ENCODE measurements at places on chromosomes 3 and 15.
A peak's percentile ranks its signal among the peaks of the same experiment; 100 is the strongest.

- DNase-seq = no peak
Observed at GRCh38 chr15:74006774-74007639, 12.5 kb downstream of the PML start.

DNA sequence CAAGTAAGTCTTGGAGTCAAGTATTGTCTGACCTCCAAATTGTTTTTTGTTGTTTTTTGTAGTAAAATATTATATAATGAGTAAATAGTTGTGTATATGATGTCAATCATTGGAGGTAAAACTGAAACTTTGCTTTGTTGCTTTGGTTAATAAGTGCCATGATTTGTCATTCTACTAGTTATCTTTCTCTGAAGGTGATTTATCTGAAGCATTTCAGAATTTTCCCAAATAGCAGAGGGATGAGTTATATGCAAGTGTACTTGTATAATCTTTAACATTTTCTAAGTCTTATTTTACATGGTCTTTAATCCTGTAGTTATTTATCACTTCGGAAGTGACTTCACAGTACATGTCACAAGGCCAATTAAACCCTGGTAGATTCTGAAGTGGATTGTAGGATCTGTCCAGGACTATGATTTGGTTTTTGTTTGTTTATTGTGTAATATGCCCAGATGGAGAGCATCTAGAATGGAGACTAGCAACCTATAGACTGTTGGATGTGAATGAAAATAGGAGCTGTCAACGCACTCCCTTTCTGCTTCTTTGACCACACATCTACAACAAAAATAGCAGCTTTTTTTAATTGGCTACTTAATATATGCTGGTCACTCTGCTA, 93.1 kb upstream of the SAMMSON start:
- no peak for DNase-seq

GRCh38 chr15:98952381-98952803, 55.2 kb downstream of the PGPEP1L start:
- DNase-seq = no peak

- peak; percentile 81 for DNase-seq
Observed at GRCh38 chr3:138068579-138069174, 46.7 kb downstream of the DZIP1L start.

DNA sequence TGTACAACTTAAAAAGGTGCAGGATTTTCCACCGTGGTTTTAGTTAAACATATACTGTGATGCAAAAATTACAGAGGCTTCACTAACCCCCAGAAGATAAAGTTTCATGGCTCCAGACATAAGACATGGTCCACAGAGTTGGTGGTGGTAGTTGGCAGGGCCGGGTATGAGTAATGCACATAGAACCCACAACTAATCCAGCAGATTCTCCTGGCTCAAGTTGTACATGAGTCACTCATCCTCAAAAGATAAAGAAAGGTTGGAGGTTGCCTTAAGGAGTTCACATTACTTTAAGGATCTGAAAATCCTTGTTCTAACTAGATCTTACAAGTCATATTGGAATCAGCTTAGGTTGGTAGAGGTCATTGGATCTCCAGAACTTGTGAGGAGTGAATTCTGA, 98.3 kb upstream of the ZBTB20 start:
- peak; percentile 21 for DNase-seq

DNA sequence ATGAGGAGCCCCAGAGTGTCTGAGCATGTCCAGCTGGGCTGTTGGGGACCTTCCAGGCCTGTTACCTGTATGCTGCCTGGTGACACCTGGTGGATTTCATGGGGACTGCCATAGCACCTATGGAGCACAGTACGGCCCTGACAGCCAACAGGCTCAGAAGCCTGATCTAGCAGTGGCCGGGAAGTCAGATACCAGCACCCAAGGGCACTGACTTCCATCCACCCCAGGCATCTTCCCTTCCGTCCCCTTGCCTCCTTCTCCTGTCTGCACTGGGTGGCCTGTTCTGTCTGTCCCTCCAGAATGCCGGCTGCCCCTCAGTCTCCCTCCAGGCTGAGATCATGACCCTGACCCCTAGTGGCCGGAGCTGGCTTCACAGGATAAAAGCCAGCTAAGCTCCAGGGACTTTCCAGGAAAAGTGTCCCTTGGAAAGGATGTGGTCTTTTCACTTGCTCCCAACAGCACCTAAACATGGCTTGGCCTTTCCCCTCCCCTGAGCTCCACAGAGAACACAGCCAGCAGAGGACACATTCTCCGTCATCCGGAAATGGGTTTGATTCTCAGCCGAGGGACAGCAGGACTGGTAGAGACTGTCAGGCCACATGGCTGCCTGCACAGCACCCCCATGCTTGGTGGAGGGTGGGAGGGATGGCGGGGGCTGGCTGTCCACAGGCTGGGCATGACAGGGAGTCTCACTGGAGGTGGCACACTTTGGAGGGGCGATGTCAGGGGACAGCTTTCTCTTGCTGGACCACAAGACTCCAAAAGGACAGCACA, 9.5 kb downstream of the RPS17 start:
- DNase-seq = peak; percentile 58

DNA sequence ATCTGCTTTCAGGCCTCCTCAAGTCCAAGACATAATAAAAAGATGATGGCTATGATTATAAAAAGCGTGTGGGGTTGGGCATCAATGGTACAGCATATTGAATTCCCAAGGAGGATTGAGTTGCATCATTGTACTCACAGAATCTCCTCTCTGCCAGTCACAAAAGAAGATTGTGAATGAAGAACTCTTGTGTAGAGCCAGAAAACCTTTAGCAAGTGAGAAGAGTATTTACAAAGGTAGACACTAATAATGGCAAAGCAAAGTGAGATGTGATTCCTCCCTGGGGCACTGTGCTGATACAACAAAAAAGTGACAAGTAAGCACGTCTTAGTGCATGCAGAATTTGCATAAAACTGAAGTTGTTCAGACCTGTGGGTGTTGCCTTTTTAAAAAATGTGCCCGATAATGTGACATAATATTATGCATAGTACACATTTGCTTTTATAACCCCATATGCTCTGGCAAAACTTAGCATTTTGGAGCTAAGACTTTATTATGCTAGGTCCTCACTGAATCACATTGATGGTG, 291.2 kb upstream of the TBC1D5 start:
- DNase-seq = no peak

GRCh38 chr3:179079537-179079936, 7.9 kb upstream of the ZMAT3 start:
- no peak for DNase-seq

DNA sequence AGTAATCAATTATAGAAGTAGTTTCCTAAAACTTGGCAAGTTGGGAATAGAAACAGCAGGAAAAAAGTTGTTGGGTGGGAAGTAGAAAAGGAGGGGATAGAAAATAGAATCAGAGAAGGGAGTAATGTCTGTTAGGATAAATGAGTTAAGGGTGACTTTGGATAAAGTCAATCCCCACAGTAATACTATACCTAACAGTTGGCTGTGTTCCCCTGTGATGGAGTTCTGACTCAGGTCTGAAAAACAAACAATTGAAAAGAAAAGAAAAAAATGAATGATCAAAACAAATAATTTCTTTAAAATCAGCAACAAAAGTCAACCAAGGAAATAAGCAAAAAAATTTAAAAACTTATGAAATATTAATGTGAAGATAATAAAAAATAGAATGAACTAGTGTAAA, 50.3 kb downstream of the EMC4 start:
- no peak for DNase-seq

DNA sequence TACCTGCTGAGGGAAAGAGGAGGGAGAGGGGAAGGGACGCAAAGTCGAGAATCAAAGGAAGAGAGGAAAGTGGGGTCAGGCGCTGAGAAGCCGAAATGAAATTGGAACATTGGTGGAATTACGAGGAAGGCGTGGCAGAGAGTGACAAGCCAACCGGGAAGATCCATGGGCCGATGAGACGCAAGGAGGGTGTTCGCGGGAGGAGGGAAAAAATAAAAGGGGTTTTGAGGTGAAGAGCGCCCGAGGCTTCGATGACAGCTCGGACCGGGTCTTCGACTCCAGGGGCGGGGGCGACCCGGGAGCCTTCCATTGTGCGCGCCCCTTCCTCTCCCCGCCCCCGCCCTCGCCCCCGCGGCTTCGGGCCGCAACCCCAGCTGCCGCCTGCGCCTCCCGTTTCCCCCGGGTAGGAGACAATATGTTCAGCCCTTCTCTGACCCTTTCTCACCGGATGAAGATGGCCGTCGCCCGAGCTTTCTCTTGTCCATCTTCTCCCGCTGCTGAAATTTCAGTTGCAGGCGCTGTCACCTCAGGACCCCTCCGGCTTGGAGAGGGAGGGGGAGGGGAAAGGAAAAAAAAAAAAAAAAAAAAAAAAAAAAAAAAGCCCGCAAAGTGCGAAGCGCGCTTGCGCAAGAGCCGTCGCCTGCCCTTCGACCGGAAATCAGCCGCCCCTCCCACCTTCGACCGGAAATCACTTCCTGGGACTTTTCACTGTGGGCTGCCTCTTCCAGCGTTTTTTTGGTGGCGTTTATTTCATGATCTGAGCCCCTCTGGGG, at the start of gene SENP7:
TSS of gene SENP7 (minus strand) at position 567 of the 773 bp plus-strand sequence. CDS start at position 485, 82 bp downstream.
- peak; percentile 91 for DNase-seq

- DNase-seq = no peak
Observed at GRCh38 chr3:127788451-127788909, 33.8 kb downstream of the MGLL start.

- DNase-seq = no peak
Observed at GRCh38 chr3:54573858-54574257, 354.0 kb downstream of the LRTM1 start.

DNA sequence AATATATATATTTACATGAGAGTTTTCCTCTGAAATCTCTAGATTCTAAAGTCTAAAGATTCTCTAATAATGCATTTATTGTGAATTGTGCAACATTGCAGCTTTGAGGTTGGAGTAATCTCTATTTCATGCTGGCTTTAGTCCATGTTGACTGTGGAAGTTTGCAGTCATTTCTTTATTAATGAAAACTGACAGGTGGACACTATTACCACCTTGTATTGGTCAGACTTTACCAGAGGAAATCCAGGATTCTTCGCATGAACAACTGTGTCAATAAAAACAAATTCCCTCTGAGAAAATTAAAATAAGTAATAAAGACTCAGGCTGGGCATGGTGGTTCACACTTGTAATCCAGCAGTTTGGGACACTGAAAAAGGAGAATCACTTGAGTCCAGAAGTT, 274.1 kb downstream of the SHQ1 start:
- DNase-seq = no peak

DNA sequence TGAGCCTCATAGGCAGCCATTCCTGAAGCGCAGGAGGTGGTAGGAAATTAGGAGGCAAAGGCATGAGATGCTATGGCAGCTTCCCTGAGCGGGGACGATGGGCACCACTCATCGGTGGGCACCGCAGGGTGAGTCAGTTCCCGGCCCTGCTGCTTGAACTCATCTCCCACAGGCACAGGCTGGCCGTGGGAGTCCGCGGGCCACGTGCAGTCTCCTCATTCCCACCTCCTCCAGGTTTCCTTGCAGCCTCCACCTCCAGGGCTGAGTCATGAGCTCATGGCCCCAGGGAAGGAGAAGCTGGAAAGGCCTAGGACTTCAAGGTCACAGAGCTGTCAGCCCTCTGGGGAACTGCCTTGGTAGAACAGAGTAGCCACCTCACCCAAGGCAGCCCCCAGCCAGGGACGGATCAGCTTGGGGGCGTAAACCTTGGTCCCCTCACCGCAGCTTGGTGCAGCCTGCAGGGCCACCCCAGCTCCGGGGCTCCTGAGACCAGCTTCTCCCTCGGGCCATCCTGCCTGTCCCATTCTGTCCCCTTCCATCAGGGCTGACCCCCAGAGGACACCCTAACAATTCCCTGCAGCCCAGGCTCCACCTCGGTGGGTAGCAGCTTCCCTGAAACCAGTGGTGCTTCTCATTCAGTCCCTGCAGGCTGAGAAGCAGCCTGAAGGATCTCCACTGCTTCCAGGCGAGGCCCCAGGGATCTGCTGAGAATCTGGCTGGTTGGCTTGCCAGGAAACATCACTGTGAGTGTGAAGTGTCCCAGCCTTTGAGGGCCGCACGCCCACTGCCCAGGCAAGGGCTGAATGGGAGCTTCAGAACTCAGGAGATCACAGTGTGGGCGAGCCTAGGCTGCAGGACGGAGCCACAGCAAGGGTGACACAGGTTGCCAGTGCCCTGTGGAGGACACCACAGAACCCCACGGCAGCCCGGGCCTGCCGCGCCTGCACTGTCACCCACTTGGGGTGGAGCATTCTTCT, 150.7 kb upstream of the MEF2A start:
- DNase-seq = no peak

- no peak for DNase-seq
Observed at GRCh38 chr3:168990134-168990533, 673.4 kb downstream of the MECOM start.

DNA sequence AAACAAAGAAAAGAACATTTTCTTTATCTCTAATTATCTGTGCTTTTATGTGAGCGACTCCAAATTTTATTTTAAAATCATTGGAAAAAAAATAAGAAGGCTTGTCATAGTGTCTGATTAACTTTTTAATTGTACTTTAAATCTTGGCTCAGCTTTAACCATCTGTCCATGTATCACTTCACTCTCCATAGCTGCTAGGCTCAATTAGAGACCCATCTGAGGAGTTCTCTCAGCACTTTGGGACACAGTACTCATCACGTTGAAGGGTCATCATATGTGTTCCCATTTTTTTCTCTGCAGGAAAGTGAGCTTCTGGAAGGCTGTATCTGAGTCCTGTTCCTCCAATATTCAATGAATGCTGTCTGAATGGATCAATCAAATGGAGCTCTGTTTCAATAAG, 908.5 kb upstream of the ROBO1 start:
- DNase-seq = no peak

DNA sequence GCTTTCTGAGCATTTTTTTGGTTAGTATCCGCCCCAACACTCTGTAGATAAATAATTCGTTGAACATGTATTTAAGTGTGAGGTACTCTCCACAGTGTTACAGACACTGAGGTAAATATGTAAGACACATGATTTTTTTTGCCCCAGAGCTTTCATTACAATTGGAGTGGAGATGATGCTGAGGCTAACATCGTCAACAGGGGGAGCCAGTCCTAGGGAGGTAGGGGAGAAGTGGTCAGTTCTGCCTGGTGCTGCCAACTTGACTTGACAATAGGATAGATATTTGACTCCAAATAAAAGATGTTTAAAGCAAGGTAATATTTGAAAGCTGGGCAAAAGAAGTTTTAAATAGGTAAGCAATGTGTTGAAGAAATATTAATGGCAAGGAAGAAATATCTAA, 295.7 kb downstream of the UNC13C start:
- no peak for DNase-seq

GRCh38 chr15:39963786-39964185, 29.9 kb downstream of the EIF2AK4 start:
- no peak for DNase-seq

- DNase-seq = no peak
Observed at GRCh38 chr3:117281371-117281770, 571.8 kb downstream of the TUSC7 start.

GRCh38 chr3:185825639-185826481, 1.0 kb upstream of the IGF2BP2 start:
- DNase-seq = peak; percentile 21

DNA sequence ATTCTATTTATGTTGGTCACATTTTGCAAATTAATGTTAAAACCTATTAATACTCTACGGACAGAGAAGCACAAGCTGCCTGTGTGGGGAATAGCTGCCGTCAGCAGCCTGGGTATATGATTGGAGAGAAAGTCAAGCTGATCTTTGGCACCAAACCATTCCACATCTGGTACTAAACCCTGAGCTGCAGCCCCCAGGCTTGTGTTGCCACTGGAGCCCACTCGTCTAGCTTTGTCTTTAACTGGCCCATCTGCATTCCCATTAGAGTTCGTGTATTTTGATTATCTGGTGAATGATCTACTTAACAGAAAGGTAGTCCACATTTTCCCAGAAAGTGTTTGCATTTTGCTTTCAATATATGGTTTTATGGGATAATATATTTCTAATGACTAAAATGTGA, 5.4 kb downstream of the NDUFB4 start:
- no peak for DNase-seq
